Activated CD4-positive, CD25-positive, alpha-beta regulatory T cell treated with anti-CD3 and anti-CD28 coated beads, Interleukin-2, amount 50 U/mL, for 24 hours (primary cell): ENCODE measurements at places on chromosomes 11 and 22.

DNA sequence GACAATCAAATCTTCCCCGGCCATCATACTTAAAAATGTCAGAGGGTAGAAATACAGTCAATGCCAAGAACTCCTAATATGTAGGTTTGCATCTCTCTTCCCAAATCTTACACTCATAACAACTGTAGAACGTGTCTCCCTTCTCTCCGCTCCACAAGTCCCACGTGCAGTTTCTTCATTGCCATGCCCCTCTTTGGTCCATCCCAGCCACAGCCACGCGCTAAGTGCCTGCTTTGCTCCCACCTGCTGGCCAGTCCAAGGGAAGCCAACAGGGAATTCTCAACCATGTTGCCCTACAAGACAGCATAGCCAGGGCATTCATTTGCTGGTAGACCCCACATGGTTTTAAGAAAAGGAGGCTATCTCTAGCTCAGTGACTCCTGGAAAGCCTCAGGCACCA lies 420.6 kb upstream of the ISX start:
- no peak for ATAC-seq

GRCh38 chr11:92675810-92676209 lies 293.6 kb upstream of the MTNR1B start:
- ATAC-seq = no peak

- ATAC-seq = no peak
Measured at GRCh38 chr11:26231252-26231661, 100.7 kb upstream of the ANO3 start.

- no peak for ATAC-seq
Measured at GRCh38 chr11:21456186-21456585, 736.7 kb upstream of the ANO5 start.

GRCh38 chr22:39683639-39684038 lies 113.1 kb downstream of the CACNA1I start:
- no peak for ATAC-seq

GRCh38 chr11:4134806-4135205 lies 40.2 kb downstream of the RRM1 start:
- no peak for ATAC-seq

DNA sequence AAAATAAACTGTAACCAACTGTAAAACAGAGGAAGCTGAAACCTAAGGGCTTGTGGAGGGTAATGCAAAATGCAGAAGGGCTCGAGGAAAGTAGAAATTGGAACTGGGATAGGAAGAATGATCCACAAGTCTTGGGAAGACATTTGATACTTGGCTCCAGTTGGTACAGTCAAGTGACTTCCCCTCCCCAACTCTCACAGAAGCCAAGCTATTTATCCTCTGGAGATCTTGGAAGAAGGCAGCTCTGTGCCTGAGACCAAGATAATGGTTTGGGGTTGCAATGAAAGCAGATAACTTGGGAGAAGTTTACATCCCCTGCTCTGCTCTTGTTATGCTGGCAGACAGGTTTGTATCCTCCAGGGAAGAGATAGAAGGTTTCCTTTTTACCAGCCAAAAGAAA lies 198.9 kb upstream of the ZC3H12C start:
- no peak for ATAC-seq

- ATAC-seq = no peak
Measured at GRCh38 chr11:87437133-87437843, 399.6 kb downstream of the TMEM135 start.

GRCh38 chr11:16791191-16791961 lies 52.9 kb downstream of the C11orf58 start:
- ATAC-seq = no peak

DNA sequence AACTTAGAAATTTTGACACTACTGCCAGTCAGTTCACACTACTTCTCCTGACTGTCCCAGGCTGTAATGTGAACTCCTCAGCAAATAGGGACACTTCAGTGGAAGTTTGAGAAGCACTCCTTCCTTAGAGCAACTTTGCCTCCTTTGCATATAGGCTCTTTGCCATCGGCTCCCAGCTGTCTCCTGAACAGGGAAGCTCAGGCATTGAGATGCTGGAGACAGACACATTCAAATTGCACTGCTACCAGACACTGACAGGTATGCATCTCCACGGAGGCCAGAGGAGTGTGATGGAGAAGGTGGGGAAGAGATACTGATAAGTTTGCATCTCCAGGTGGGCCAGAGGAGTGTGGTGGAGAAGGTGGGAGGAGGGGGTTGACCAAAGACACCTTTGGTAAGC lies 1.4 kb downstream of the TRAPPC4 start:
- ATAC-seq = no peak

GRCh38 chr22:24744638-24745037 lies 29.9 kb downstream of the PIWIL3 start:
- no peak for ATAC-seq

GRCh38 chr11:77193167-77193566 lies 65.1 kb downstream of the MYO7A start:
- ATAC-seq = no peak

GRCh38 chr22:27345691-27346090 lies 455.9 kb downstream of the MN1 start:
- ATAC-seq = no peak

DNA sequence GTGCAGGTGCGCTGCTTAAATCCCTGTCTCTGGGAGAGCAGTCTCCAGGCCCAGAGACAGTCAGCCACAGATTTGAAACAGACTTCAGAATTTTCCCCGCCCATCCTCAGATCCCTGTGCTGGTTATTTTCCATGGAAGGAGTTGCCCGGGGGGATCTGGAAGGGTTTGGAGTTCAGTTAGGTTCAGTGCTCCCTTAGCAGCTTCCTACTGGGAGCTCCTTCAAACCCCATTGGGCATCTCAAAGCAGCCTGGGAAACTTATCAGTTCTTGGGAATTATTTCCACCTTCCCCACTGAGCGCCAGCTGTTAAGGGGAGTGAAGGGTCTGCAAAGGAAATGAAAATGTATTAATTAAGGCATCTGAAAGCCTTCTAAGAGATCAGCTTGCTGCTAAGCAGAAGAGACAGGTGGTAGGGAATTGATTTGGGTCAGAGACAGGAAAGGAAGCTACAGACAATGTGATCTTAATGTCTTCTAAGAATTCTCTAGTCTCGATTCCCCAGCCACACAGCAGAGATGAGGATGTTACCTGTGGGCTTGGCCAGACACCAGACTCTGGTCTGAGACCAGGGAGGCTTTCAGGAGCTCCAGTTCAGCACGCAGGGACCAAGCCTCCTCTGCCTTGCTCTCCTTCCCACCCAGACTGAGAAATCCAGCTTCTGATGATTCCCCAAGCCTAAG lies 106.2 kb upstream of the TBCEL start:
- ATAC-seq = no peak
